NCI-H187 (cell line): ENCODE measurements at places on chromosomes 13 and 19.

DNA sequence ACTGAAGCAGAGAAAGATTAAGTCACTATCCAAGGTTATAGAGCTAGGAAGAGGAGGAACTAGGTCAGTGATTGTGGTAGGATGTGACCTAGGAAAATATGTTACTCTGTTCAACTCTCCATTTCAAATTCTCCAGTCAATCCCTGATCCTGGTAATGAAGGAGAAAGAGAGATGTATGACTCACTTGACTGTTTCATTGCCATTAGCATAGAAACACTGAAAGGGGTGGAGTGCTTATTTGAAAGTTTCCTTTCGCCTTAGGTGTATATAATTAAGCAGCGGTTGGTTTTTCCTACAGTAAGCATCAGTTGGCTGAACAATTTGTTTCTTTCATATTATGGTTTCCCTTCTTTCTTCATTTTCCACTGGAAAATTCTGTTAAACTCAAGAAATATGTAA is 198.1 kb upstream of the CSNK1A1L start:
- no peak for DNase-seq

DNA sequence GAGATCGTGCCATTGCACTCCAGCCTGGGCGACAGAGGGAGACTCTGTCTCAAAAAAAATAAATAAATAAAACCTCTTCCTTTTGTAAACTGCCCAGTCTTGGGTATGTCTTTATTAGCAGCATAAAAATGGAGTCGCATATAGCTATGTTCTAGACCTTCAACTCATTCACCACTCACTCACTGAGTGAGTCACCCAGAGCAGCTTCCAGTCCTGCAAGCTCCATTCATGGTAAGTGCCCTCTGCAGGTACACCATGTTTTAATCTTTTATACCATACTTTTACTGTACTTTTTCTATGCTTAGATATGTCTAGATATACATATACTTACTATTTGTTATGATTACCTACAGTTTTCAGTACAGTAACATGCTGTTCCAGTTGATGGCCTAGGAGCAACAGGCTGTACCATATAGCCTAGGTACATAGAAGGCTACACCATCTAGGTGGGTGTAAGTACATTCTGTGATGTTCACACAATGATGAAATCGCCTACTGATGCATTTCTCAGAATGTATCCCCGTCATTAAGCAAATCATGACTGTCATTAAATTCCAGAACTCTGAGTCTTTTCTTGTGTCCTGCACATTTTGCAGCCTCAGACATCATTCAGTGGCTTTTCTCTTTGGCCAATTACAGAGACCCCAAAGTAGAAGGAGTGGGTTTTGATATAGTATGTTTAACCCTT is 13.7 kb upstream of the FARP1 start:
- no peak for DNase-seq

GRCh38 chr13:71378961-71379905 is 487.8 kb downstream of the DACH1 start:
- no peak for DNase-seq

DNA sequence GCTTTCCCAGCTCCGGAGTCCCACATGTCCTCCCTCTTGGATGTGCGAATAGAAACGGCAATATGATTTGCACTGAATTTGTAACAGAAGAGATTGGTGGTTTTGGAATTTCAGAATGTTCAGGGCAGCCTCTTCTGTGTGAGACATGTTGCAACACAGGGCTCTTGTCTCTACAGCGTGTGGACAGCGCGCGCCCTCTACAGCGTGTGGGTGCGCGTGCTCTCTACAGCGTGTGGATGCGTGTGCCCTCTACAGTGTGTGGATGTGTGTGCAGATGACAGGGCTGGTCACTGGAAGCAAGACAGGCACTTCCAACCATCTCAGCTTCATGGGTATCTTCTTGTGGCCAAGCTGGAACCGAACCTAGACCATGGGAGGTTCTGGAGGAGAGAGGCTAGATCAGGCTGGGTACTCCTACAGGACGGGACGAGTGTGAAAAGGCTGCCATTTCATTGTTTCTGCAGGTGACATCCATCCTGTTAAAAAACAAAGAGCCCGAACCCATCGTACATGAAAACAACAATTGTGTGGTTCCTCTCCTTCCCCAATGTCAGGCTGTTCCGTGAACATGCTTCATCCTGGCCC is 78.4 kb downstream of the TEX29 start:
- DNase-seq: no peak

- DNase-seq: no peak
These were observed 52.6 kb downstream of the GPR12 start for GRCh38 chr13:26708007-26708297.

GRCh38 chr13:67119481-67119894 is 110.6 kb downstream of the PCDH9 start:
- no peak for DNase-seq
